ENCODE measurements at places on chromosomes 1 and 21.

- DNase-seq, result no peak
These were observed 254.9 kb downstream of the RHOU start for GRCh38 chr1:228989992-228990827.

DNA sequence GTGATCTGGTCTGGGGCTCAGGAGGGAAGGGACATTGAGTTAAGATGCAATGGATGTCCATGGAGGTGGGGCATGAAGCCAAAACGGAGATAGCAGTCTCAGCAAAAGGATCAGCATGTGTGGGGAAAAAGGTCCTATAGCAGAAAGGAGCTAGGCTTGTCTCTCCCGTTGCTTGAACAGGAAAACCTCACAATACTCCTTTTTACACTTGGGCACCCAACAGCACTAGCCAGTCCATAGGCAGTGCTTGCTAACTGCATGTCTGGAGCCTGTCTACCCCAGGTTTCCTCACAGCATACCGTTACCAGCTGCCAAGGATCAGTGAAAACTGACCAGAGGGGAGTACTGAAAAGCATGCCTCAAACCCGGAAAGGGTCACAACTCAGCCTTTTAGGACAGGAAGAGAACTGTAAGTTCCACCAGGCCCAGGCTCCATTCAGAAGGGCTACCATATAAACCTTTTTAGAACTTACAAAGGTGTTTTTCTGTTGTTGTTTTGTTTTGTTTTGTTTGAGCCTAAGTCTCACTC lies 78.6 kb downstream of the JAK1 start:
- DNase-seq, result no peak

- no peak for DNase-seq
These were observed 70.0 kb downstream of the EIF4G3 start for GRCh38 chr1:21106709-21107108.

DNA sequence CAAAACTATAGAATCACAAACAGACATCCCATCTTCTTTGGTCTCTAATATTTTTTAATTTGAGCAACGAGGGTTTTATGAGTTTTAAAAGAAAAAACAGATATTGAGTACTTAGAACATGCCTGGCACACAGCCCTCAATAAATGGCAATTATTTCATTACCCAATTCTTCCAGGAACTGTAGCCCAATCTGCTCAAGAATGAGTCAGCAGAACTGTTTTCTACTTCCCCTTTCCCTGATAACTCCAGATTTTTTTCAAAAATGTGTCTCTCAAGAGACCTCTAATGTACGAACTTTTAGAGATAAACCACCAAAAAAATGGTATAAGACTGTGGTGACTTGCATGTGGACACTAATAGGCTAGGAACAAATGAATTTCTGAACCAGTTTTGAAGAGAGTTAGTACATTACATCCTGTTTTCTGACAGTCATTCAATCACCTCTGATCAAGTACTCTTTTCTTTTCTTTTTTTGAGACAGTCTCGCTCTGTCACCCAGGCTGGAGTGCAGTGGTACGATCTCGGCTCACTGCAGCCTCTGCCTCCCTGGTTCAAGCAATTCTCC lies 11.5 kb downstream of the ABL2 start:
- DNase-seq, result no peak

GRCh38 chr1:231828182-231828920 lies 201.8 kb downstream of the DISC1 start:
- peak; percentile 84 for DNase-seq

GRCh38 chr1:8061673-8062386 lies 35.7 kb upstream of the ERRFI1 start:
- DNase-seq, result no peak

DNA sequence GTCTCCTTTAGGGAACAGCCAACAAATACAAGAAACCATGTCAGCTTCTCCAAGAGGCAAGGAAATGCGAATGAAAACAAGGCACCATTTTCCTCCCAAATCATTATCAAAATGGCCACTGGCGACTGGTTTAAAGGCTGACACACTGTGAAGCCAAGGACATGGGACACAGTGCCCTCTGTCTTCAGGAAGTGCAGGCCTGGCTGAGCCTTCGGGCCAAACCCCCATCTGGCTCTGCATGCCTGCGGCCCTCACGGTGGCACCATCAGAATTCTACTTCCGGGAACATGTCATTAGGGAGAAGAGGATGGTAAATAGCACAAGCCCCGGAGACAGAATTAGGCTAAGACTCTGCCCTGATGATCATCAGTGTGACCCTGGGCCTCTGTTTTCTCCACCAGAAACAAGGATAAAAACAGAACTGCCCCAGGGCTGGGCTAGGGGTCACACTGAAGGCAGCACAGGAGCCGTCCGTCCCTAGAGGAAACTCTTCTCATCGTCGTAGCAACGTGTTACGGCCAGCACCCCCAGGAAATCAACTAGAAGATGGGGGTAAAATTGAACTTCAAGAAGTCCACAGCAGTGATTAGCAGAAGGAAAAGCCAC lies 103.5 kb downstream of the NPHP4 start:
- DNase-seq, result no peak
